ENCODE measurements at places on chromosomes 2 and 18.

- no peak for DNase-seq
These were observed 780 bp upstream of the ITGAV start for GRCh38 chr2:186588940-186589611.

GRCh38 chr2:16250886-16251285 is 310.5 kb downstream of the MYCN start:
- DNase-seq, result no peak

DNA sequence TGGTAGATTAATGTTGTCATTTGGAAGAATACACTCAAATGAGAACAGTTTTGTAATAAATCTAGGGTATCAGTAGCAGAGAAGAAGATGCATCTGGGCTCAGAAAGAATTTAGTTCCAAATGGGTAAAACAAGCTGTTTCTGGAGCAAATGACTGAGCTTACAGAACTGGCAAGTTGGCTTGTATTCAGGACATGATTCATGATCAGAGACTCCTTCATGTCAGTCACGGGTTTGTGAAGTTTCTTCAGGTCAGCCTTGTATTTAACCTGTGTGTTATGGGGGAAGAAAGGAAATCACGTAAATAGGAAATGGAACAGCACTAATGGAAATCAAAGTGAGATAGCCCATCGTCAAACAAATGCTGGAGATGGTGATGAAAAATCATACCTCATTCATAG is 109.1 kb downstream of the RIF1 start:
- no peak for DNase-seq

- DNase-seq, result no peak
These were observed 623.5 kb upstream of the DDX18 start for GRCh38 chr2:117190856-117191559.

DNA sequence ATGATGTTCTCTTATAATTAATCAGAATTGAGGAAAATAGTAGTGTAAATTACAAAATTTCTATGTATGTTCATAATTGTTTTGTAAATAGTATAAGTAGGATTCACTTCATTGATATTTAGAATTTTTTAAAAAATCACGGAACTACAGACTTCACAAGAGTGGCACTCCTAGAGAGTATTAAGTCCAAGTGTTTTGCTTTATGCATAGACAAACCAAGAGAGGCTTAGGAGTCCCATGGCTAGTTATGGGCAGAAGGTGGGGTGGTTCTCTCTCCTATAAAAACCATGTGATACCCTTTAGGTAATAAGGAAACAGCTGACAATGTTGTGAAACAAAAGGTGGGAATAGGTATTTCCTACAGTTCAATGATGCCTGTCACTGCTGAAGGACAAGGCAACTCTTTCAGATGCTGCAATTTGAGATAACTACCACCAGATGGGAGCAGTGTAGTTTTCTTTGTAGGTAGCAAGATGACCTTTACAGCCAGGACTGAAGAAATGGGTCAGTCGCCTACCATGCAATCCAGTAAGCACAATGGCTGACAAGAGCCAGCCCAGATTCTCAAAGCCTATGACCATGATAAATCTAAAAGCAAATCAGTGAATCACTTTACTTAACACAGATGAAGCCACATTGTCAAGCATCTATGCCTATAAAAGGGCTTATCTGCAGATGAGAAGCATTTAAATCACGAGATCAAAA is 83.9 kb downstream of the AAK1 start:
- peak; percentile 48 for DNase-seq

- no peak for DNase-seq
These were observed 219.6 kb upstream of the RGPD4 start for GRCh38 chr2:107607054-107607453.

GRCh38 chr2:20576598-20577115 is 74.2 kb downstream of the HS1BP3 start:
- DNase-seq, result peak; percentile 81

GRCh38 chr2:11203480-11203879 is 48.2 kb downstream of the SLC66A3 start:
- peak; percentile 77 for DNase-seq

- DNase-seq, result no peak
These were observed 25.0 kb downstream of the RALB start for GRCh38 chr2:120277505-120278205.

- no peak for DNase-seq
These were observed 168.2 kb upstream of the LRP1B start for GRCh38 chr2:142299021-142299420.
